Kidney epithelial cell (primary cell): ENCODE measurements at places on chromosomes 4 and X. TPM values are rescaled to one million over a fixed set of nuclear protein-coding genes. Genes with fewer than 3 reads are reported as not detected.
A peak's percentile ranks its signal among the peaks of the same experiment; 100 is the strongest.

DNA sequence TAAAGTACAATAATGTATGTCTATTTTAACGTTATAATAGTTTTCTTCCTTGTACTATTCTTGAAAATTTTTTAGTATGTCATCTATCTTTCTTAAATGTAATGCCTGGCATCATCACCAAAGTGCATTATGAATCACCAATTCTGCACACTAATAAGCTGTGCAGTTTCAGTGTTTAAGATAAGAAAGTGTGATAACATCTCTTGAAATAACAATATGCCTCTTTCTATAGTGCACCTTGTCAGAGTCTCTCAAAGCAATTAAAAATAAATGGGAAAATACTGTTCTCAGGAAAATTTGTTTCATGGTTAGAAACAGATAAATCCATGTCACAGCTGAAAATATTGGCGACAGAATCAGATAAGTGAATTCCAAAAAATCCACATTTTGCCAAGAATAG is 457.4 kb upstream of the PCDH10 start:
- DNase-seq = no peak

DNA sequence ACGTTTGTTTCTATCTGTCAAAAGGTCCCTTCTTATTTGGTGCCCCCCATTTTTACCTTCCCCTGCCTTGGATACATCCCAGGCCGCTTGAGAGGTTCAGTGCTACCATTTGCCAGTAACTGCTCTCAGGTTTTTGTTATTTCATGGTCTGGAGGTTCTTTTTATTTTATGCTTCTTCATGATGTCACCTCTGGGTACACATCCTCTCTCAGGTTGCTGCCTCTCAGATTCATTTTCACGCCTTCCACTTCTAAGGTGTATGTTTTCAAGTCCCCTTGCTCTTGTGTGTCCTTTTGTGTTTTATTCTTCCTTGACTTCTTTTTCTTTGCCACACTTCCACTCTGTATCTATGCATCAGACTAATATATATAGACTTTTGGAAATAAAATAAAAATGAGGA is 640.1 kb upstream of the AADAT start:
- no peak for DNase-seq

PABPC1L2B gene
- total RNA-seq = 0.17 TPM in 1 of 2 replicates, not detected in the other

- peak; percentile 12 for DNase-seq
Measured at GRCh38 chr4:141905751-141906150, 269.4 kb downstream of the IL15 start.

DNA sequence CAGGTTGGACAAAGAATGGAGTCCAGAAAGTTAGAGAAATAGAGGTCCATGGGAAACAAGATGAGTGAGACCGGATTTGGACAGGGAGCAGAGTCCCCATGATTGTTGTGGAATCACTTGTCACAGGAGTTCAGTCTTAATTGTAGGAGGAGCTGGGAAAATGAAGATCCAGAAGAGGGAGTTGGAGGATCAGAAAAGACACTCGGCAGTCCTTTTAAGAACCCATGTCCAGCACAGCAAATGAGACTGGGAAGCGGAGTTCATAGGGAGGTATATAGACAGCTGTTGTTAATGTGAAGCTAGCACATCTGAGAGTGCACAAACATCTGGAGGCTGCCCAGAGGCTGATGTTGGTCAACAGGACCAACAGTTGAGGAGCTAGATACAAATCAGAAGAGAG is 111.4 kb upstream of the RXFP1 start:
- DNase-seq = no peak
